Right lung (tissue), 10 donors: ENCODE measurements at places on chromosomes 7 and 10.
A peak's percentile ranks its signal among the peaks of the same experiment; 100 is the strongest.

- DNase-seq = no peak
These were observed 319.3 kb downstream of the CAMK1D start for GRCh38 chr10:12668634-12669033.

- DNase-seq = peak; percentile 33
These were observed 233.6 kb downstream of the SNX13 start for GRCh38 chr7:17706734-17707133.

DNA sequence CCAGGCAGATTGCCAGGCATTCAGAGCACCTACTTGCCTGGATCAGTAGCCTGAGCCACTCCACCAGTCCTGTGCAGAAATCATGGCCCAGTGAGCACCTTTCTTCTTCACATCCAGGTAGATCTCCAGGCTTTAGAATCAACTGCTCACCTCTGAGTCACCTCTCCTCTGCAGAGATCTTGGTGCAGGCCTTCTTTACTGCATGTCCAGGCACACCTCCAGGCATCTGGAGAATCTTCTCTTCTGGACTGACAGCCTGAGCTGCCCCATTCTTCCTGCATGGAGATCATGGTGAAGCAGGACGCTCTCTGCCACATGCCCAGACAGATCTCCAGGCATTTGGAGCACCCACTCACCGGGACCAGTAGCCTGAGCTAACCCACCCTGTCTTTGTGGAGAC is 894.5 kb upstream of the MBL2 start:
- DNase-seq = no peak

GRCh38 chr7:137462847-137463246 is 119.3 kb upstream of the PTN start:
- DNase-seq = no peak

DNA sequence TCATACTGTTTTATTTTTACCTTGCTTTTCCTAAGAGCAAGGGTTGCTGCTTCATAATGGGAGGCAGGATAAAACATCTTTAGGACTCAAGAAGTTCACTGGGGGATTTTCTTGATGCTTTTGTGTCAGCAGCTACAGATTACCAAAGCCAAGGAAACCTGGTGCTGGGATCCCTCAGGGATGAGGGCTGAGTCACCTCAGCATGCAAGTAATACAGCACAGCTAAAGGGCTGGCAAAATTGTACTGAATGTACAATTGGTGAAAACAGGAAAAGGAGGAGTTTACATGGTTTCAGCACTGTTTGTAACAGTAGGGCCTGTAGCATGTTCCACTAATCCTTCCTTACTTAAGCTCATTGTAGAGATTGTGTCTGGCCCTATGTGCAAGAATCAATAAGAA is 1056.8 kb downstream of the SORCS1 start:
- no peak for DNase-seq

DNA sequence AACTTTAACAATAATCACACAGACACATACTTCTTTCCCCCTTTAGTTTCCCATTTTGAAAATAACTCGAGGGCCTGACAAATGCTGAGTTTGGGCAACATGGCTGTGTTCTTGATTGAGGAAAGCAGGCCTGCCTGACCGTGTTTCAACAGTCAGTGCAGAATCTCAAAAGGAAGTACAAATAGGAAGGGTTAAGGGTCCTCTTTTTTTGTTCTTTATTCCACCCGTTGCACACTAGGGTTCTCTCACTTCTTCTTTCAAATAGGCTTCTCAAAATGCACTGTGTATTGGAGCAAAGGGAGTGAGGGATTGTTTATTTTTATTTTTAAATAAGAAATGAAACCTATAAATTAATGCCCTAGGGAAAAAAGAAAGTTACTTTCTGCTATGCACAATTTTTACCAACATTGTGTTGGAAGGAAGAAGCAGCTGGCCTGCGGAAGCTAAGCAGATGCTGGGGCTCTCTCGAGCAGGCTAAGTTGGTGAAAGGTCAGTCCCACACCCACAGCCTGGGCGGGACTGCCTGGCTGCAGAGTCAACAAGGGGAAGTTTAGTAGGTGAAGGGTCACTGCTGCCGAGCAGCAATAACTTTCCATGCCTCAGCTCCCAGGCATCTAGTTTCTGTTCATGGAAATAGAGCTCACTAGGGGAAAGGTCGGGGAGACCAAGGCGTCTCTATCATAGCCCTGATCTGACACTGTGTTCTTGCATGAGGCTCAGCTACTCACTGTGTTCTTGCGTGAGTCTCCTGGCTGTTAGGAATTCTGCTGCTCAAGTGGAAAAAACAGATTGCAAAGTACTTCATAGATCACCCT is 12.2 kb upstream of the PDK4 start:
- DNase-seq = peak; percentile 91

DNA sequence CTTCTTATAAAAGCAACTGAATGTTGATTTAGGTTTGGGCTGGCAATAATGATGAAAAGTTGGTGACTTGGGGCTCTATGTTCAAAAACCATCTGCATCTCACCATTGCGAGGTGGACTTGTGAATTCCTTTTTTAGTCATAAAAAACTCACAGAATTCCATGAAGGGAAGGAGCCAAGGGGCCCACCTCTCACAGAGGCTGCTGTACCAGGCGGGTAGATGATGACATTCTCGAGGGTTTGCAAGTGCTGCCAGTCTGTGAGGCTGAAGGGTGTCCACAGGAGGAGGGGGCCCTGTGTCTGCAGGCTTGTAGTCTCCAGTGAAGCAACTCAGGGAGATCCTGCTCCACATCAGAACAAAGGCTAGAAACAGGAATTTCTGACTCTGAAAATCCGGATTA is 195.5 kb upstream of the ZNF32 start:
- DNase-seq = no peak

GRCh38 chr10:122102869-122103525 is 114.0 kb downstream of the TACC2 start:
- DNase-seq = no peak

DNA sequence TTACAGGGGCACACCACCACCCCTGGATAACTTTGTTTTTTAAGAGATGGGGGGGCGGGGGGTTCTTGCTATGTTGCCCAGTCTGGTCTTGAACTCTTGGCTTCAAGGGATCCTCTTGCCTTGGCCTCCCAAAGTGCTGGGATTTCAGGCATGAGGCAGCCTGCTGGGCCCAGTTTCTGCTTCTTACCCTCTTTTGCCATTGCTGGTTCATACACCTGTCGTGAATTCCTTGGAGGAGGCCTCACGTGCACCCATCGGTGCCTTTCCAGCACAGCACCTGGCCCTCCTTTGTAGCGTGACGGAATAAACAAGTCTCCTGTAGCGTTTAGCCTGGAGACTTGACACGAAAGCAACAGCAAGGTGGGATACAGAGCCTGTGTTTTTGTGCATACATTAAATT is 75.5 kb downstream of the CARD11 start:
- no peak for DNase-seq

DNA sequence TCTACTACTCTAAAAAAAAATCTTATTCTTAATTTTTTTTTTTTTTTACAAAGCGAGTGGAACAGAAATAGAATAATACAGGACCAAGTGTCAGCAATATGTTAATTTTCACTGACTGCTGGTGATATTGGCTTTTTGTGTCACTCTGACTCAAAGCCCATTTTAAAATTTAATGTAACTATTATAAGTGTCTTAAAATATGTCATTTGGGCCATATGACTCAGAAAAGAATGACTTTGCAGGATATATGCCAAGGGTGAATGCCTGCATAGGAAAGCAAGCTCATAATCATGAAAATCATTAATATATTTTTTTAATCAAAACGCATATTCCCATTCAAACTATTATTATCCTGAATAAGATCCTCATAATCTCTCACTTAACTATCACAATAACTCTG is 149.2 kb downstream of the GNAT3 start:
- no peak for DNase-seq

DNA sequence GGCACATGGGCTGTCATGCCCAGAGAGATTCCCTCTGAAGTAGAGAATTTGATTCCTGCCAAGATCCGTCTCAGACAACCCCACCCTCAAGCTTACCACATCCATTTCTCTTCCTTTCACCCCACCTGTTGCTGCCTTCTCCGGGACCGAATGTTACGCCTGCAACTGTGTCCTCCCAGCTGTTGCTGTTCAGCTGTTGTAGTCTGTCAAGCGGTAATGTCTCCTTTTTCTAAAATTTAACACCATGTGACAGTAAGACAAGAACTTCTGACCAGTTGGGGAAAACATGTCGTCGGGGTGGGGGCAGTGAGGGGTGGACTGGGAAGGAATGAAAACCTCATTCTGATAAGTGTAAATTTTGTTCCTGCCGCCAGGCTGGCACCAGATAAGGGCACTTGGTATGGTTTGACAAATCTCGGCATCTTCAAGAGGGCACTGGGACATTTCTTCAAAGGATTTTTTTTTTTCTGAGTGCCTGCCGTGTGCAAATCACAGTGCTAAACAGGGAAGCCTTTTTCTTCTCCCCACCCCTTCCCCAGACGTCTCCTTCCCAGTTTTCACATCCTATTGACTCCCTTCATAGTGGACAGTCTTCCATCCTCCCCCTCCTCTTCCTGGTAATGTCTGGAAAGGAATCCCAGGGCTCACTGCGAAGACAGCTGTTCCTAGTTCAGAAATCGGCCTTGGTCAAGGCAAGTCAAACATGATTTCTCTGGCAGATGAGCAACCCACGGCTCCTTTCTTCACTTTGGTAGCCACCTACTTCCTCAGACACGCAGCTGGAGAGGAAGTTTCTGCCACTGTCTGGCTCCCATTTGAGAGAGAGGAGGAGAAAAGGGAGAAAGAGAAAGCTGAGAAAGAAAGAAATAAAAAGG is 5.0 kb upstream of the CELF2 start:
- DNase-seq = peak; percentile 23

DNA sequence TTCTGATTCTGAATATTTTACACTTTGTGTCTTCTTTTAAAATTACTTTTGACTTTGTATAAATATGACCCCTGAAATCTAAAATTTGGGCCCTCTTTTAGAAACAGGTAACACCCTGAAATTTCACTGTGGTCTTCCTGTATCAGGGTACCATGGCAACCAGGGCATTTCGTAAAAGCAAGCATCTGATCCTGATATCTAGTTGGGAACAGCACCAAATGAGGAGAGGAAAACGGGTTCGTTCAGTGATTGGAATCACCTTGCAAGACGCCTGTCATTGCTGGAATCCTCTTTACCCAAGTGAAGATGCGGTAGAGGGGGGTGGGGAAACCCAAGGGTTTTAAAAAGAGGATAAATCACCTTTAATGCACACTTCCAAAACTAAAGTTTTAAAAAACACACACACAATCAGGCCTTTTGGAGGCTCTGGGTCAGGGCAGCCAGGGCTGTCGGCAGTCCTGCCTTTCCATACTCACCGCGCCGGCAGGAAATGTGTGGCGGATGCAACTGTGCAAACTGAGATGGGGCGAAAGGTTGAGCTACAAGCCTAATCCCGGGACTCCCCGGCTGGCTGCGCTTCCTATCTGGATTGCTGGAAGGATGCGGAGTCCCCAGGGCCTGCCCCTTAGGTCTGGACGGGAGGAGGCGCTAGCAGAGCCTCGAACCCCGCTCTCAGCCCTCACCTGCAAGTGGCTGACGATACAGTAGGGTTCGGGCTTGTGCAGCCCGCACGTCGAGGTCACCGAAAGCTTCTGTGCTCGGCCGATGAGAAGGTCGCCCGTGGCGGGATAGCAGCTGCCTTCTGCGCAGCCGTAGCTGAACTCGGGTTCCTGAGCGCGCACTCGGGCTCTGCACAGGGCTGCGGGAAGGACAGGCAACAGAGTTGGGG is 1.8 kb downstream of the LAMB1 start:
- DNase-seq = no peak

DNA sequence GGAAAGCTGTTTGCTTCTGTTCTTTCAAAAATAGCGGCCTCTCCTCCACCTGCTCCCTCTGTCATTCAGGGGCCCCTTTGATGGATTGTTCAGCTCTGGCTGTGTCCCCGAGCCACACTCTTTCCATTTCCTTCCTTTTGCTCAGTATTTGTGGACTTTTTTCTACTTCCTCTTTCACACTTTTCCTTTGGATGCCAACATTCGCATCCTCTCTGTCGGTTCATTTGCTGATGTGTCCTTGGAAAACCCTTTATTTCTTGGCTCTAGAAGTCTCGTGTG is 11.7 kb upstream of the PWWP2B start:
- DNase-seq = no peak

- DNase-seq = no peak
These were observed 250.0 kb upstream of the HGF start for GRCh38 chr7:82019551-82020475.

DNA sequence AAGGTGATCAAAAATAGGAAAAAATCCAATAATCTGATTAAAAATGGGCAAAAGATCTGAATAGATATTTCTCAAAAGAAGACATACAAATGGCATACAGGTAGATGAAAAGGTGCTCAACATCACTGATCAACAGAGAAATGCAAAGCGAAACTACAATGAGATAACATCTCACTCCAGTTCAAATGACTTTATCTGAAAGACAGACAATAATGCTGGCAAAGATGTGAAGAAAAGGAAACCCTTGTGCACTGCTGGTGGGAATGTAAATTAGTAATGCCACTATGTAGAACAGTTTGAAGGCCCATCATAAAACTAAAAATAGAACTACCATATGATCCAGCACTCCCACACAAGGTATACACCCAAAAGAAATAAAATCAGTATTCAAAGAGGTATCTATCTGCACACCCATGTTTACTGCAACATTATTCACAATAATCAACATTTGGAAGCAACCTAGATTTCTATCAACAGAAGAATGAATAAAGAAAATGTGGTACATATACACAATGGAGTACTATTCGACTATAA is 85.0 kb downstream of the LRRN3 start:
- no peak for DNase-seq

DNA sequence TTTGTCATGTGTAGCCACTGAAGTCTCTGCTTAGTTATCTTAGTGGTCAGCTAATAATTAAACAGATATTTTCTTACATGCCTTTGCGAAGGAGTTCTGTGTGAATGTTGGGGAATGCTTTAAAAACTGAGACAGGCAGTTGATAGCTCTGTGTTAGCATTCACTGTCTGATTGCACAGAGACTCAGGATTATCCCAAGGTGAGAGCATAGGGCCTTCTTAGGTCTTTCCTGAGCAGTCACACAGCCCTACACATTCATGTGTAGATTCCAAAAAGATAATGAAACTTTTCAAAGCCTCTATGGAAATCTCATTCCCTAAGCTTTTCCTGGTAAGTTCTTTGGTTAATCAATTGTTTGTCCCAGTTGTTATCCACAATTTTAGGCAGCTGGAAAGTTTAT is 67.7 kb downstream of the CASD1 start:
- no peak for DNase-seq

GRCh38 chr7:131238347-131238931 is 89.2 kb upstream of the MKLN1 start:
- DNase-seq = no peak

DNA sequence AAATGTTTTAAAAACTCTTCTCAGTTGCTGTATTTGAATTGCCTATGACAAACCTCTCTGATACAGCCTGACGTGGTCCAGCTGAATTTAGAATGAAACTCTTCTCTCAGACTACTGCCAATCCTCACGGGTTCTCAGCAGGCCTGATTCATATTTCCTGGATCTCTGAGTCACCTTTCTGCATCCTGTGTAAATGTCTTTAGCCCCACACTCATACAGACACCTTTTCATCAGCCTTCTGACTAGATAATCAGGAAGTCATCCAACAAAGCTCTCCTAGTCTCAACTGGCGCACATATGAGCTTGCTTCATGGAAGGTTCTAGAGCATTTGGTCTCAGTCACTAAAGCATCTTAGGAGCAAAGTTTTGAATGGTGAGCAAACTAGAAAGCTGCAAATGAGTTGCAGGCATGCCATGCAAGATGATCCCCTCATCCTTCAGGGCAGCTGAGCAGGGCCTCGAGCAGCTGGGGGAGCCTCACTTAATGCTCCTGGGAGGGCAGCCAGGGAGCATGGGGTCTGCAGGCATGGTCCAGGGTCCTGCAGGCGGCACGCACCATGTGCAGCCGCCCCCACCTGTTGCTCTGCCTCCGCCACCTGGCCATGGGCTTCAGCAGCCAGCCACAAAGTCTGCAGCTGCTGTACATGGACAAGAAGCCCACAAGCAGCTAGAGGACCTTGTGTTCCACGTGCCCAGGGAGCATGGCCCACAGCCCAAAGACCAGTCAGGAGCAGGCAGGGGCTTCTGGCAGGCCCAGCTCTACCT is 182.8 kb downstream of the ARHGAP12 start:
- DNase-seq = no peak
